Naive thymus-derived CD8-positive, alpha-beta T cell (primary cell): ENCODE measurements at places on chromosomes 4 and X.

GRCh38 chrX:63751481-63751880 lies 33.5 kb downstream of the ARHGEF9 start:
- peaks cover 68% of the 10 kb centered on the region for H3K4me1 ChIP-seq
- no peak overlapping the region for H3K27ac ChIP-seq

DNA sequence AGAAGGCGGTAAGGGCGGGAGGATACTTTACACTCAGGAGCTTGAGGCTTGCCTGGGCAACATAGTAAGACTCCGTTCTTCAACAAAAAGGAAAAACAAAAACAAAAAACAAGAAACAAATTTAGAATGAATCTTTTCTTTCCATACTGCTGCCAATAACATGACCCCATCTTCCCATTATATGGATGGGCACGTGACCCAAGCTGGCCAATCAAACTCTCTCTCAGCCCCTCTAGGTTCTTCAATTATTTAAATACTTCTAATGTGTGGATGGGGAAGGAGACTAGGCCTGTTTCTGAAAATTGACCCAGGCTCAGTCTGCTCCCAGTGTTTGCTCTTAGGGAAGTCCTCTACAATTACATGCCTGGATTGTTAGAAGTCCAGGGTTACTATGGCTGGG lies 22.2 kb upstream of the ATP6AP2 start:
- no peaks in the 10 kb centered on the region for H3K4me1 ChIP-seq
- H3K27me3 ChIP-seq, result no peaks in the 10 kb centered on the region
- no peak overlapping the region for H3K4me3 ChIP-seq
- H3K36me3 ChIP-seq, result no peaks in the 10 kb centered on the region
- DNase-seq, result no peak

- no peak for DNase-seq
- peaks cover 77% of the 10 kb centered on the region for H3K4me1 ChIP-seq
- H3K27me3 ChIP-seq, result no peaks in the 10 kb centered on the region
- no peak overlapping the region for H3K4me3 ChIP-seq
- peaks cover 17% of the 10 kb centered on the region for H3K36me3 ChIP-seq
Measured at GRCh38 chr4:98908182-98908581, 20.8 kb downstream of the EIF4E start.

DNA sequence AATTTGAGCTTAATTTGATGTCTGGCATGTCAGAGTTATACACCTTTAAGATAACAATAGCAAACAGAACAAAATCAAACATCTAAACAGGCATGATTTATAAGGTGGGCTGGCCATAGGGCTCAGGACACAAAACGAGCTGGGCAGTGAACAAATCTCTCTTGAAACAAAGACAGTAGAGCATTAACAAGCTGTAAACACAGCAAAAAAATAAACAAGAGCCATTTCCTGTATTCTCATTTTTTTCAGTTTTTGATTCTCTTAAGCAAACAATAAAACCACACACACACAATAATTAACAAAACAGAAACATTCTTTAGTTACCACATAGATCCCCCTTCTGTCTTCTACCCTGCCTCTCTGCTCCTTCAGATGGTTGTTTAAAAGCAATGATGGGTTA lies 68.3 kb upstream of the TMEM150C start:
- H3K27me3 ChIP-seq, result no peaks in the 10 kb centered on the region
- no peak overlapping the region for H3K4me3 ChIP-seq
- DNase-seq, result no peak
- H3K27ac ChIP-seq, result no peak overlapping the region

- H3K27ac ChIP-seq, result no peak overlapping the region
- no peaks in the 10 kb centered on the region for H3K27me3 ChIP-seq
- H3K4me3 ChIP-seq, result no peak overlapping the region
- DNase-seq, result no peak
Measured at GRCh38 chr4:174583056-174583455, 60.8 kb upstream of the HPGD start.

DNA sequence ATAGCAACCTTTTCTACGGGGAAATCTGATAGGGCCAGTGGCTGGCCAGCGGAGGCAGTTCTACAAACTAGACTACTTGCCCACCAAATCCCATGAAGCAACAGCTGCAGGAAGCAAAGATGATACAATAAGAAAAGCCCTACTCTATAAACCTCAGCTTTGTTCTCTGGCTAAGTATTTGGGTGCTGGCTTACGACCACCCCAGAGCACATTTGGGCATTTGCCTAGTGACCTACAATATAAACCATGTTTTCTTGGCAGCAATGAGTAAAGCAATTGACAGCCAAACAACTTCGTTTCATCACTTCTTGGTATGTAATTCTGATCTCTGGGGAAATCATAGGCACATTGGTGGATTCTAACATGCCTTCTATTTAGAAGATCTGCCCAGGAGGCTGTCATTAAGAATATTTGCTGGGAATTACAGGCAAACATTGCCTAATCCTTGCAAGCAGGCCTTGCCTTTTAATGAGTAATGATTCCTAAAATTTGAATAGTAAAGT lies 7.5 kb upstream of the LHFPL1 start:
- no peak for DNase-seq
- H3K27ac ChIP-seq, result no peak overlapping the region
- no peaks in the 10 kb centered on the region for H3K36me3 ChIP-seq
- H3K4me1 ChIP-seq, result peaks cover 9% of the 10 kb centered on the region

- no peaks in the 10 kb centered on the region for H3K36me3 ChIP-seq
- H3K4me1 ChIP-seq, result peaks cover 6% of the 10 kb centered on the region
- no peak overlapping the region for H3K4me3 ChIP-seq
- H3K27me3 ChIP-seq, result no peaks in the 10 kb centered on the region
- no peak for DNase-seq
- no peak overlapping the region for H3K27ac ChIP-seq
Measured at GRCh38 chrX:1646009-1646408, 31.1 kb downstream of the ASMT start.

DNA sequence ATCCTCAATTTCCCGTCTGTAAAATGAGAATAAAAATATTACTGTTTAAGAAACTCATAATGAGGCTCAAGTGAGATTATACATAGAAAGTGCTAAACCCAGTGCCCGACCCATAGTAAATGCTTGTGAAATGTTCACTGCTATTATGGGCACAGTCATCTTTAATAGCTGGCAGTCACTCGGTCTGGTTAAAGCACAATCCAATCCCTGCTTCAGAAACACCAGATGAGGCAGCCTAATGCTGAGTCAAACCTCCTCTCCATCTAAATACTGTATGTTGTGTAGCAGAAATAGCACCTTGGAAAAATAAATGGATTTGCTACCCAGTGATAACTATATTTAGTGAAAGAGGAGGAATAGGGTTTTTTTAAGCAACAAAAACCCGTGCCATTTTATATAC lies 14.5 kb downstream of the EVC2 start:
- no peak overlapping the region for H3K4me3 ChIP-seq
- DNase-seq, result no peak
- no peaks in the 10 kb centered on the region for H3K27me3 ChIP-seq
- H3K4me1 ChIP-seq, result no peaks in the 10 kb centered on the region
- H3K36me3 ChIP-seq, result no peaks in the 10 kb centered on the region

DNA sequence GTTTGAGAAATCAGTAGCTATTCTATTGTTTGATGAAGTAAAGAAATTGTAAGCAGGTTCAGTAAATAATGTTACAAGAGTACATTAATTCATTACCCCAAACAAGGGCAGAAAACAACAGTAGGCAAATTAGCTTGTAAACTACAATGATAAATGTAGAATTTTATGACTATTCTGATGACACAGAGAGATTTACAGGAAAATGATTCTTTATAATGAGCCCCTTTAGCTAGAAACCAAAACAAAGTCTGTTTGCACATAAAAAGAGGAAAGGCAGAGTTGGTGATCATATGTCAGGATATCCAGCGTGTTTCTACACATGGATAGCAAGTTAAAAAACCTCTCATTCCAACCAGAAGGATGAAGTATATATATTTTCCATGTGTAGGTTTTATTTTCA lies 204.8 kb downstream of the CFAP299 start:
- no peaks in the 10 kb centered on the region for H3K27me3 ChIP-seq
- peaks cover 22% of the 10 kb centered on the region for H3K4me1 ChIP-seq
- no peaks in the 10 kb centered on the region for H3K36me3 ChIP-seq
- no peak for DNase-seq
- no peak overlapping the region for H3K27ac ChIP-seq
- H3K4me3 ChIP-seq, result no peak overlapping the region

DNA sequence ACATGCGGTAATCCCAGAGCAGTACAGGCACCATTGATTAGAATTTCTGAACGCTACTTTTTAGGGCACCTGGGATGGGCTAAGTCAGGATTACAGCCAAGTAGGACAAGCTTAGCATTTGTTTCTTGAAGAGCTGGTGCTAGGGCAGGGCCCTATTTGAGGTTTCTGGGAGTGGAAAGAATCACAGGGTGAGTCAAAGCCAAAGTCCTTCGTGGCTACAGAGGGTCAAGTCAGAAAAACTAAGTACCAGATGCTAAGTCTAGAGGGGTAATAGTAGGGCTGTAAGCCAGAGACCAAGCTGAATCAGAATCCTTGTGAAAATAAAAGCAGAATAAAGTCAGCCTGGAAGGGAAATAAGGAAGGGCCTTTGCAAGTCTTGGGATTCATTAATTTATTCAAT lies 448.6 kb downstream of the ZIC3 start:
- no peak for DNase-seq
- H3K27ac ChIP-seq, result no peak overlapping the region

DNA sequence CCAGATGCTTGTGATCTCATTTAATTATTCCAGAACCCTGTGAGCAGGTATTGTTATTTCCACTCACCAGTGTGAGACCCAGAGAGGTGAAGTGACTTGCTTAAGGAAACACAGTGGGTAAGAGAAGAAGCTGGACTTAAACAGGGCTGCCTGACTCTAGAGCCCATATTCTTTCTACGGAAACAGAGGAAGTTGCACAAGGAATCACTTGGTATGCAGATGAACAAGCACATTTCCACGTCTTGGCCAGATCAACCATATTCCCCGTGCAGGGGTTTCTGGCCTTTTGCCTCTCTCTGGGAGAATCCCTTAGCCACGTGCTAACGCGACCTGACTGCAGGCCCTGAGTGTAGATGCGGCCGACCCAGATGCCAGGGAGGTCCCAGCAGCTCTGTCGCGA lies 195.5 kb upstream of the ATP6AP2 start:
- no peaks in the 10 kb centered on the region for H3K4me1 ChIP-seq
- H3K4me3 ChIP-seq, result no peak overlapping the region
- no peaks in the 10 kb centered on the region for H3K27me3 ChIP-seq
- H3K27ac ChIP-seq, result no peak overlapping the region

GRCh38 chrX:131827935-131828334 lies 195.2 kb upstream of the STK26 start:
- DNase-seq, result no peak
- peaks cover 22% of the 10 kb centered on the region for H3K4me1 ChIP-seq
- H3K27me3 ChIP-seq, result no peaks in the 10 kb centered on the region
- no peak overlapping the region for H3K27ac ChIP-seq
- H3K36me3 ChIP-seq, result no peaks in the 10 kb centered on the region

- no peak for DNase-seq
- H3K27ac ChIP-seq, result no peak overlapping the region
- no peaks in the 10 kb centered on the region for H3K36me3 ChIP-seq
- peaks cover 5% of the 10 kb centered on the region for H3K4me1 ChIP-seq
- H3K27me3 ChIP-seq, result no peaks in the 10 kb centered on the region
Measured at GRCh38 chr4:139009702-139010101, 5.9 kb upstream of the NOCT start.

DNA sequence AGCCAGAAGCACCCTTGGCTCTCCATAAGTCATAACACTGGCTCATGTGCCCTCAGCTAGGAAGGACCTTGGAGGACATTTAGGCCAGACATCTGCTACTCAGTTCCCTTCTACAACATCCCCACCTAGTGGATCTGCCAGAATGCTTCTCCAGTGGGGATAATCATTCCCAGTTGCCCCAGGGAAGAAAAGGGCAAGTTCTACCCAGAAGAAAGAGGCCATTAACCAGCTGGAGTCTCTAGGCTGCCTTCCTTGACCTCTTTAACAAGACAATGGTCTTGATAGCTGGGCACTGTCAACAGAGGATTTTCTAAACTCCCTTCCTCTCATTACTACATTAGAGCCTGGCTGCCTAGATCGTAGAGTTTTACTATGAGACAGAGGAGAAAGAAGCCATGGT lies 42.0 kb downstream of the LGI2 start:
- no peak overlapping the region for H3K27ac ChIP-seq
- H3K27me3 ChIP-seq, result no peaks in the 10 kb centered on the region
- DNase-seq, result no peak

DNA sequence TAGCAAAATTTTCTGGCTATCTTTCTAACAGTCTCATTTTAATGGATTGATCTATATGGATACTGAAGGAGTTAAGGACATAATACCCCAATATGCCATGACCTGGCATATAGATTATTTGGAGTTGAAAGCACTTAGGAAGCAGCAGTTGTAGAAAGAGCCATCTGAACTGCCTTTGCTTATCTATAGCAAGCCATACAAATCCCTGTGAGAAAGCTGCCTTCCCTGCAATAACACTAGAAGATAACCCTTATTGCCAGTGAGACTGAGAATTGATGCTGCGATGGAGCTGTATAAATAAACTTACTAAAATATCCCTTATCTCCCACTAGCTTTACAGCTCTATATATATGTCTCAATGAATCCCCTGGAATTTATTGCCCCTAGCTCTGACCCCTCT lies 346.3 kb downstream of the TECRL start:
- H3K27ac ChIP-seq, result no peak overlapping the region
- H3K4me3 ChIP-seq, result no peak overlapping the region
- no peaks in the 10 kb centered on the region for H3K27me3 ChIP-seq

DNA sequence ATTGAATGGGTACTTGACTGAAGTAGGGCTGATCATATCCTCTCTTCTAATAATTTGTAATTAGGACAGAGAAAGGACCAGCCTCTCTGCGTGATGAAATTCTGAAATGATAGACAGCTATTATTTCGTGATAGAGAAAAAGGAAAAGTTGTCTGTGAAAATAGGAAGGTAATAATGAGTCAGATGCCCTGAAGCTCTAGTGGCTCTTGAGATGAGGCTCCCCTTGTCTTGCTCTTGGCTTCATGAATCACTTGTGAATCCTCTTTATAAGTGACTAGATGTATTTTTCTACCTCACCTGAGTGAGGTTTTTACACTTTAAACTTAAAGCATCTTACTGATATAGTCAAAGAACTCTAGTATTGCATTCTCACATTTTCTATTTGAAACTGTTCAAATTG lies 888.9 kb downstream of the PCDH18 start:
- H3K36me3 ChIP-seq, result no peaks in the 10 kb centered on the region

DNA sequence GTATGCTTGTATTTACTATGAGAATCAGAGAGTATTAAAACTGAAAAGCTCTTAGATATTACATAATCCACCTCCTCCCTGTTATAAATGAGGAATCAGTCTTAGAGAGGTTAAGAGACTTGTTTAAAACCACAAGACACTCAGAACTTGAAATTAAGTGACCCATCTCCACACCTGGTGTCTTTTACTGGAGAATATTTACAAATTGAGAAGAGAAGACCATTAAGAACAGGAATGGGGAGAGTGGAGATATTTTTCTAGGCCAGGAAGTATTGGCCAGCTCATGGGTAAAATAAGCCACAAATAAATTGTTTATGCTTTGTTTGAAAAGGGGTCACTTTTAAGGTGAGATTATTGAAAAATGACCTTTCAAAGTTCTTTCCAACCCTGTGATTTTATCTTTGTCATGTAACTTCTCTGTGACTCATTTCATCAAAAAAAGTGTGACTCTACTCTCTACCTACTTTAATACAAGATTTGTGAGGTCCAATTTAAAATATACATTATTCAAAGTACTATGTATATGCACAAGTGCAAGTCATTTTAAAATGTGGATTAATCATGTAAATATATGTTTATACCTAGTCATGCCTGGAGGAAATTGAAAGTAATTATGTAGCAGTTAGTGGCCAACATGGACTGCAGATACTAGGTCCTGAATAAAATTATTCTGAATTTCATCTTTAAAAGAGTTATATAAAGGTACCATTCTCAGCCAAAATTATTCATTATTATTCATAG lies 15.9 kb upstream of the COX7B2 start:
- H3K36me3 ChIP-seq, result no peaks in the 10 kb centered on the region
- H3K27ac ChIP-seq, result no peak overlapping the region
- no peaks in the 10 kb centered on the region for H3K27me3 ChIP-seq
- no peak for DNase-seq

- peaks cover 4% of the 10 kb centered on the region for H3K27me3 ChIP-seq
- no peaks in the 10 kb centered on the region for H3K4me1 ChIP-seq
Measured at GRCh38 chrX:18174971-18175370, 45.7 kb downstream of the BEND2 start.
